ENCODE measurements at places on chromosomes 6 and 20.

DNA sequence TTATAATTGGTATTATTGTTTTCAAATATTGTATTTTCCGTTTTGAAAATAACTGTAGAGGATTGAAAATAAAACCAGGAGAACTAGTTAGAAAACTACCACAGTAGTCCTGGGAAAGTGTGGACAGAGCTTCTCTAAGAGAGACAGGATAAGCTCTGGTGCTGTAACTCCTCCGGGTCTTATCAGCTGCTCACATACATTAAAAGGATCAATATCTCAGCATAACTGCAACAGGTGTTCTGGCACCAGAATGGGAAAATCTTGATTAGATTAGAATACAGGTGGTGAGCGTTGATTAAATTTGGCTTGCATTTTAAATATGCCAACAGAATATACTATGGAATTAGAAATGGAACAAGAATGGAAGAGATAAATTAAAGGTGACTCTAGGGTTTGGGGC, 1138.9 kb upstream of the ADGRB3 start:
- no peak for DNase-seq

DNA sequence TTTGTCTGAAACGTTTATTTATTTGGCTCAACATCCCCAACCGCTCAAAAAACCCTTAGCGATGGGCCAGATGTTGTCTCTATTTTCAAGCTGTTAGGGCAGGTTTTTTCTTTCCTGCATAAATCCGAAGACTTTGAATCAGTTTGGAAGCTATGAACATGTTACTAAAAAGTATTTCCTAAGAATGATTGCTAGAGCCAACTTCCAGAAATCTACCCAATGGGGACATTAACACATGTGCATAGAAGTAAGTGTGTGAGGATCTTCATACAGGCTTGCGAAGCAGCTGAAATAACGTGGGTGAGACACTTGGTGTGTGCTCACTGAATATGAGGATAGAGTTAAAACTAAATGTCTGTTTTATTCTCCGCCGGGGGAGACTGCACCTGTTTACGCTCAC, 106.8 kb downstream of the BCAS1 start:
- no peak for DNase-seq

- DNase-seq = no peak
These were observed 160.9 kb downstream of the FRK start for GRCh38 chr6:115899730-115900282.

GRCh38 chr6:161181121-161181520, 92.7 kb downstream of the AGPAT4 start:
- no peak for DNase-seq

GRCh38 chr20:63705232-63706026, 2.3 kb downstream of the ARFRP1 start:
- DNase-seq = no peak

- no peak for DNase-seq
These were observed 15.4 kb downstream of the RPS6KA2 start for GRCh38 chr6:166611631-166612030.

DNA sequence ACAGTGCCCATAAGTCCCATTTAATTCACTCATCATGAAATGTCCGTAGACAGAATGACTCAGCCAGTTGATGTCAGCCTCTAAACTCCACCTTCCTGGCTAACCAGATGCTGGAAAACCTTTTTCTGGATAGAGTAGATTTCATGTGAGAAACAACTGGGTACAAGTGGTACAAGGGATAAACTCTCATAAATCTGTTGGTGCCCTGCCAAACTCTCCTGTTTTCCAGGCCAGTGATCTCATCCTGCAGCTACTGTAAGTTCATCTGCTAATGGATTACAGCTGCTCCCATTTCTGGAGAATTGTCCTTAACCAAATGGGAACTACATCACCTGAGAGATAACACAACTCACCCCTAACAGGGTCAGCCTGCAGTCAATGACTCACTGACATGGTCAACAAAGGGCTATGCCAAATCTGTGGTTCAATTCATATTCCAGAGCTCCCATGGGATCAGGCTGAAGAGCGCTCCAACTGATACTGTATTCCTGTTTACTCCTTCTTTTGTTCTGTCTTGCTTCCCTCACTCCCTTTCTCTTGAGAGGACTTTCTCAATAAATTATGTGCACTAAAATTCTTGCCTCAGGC, 210.1 kb upstream of the HDDC2 start:
- DNase-seq = no peak

- DNase-seq = no peak
These were observed 111.3 kb downstream of the SIM1 start for GRCh38 chr6:100353276-100354015.

- no peak for DNase-seq
These were observed 38.6 kb upstream of the PCMTD2 start for GRCh38 chr20:64216910-64217309.

DNA sequence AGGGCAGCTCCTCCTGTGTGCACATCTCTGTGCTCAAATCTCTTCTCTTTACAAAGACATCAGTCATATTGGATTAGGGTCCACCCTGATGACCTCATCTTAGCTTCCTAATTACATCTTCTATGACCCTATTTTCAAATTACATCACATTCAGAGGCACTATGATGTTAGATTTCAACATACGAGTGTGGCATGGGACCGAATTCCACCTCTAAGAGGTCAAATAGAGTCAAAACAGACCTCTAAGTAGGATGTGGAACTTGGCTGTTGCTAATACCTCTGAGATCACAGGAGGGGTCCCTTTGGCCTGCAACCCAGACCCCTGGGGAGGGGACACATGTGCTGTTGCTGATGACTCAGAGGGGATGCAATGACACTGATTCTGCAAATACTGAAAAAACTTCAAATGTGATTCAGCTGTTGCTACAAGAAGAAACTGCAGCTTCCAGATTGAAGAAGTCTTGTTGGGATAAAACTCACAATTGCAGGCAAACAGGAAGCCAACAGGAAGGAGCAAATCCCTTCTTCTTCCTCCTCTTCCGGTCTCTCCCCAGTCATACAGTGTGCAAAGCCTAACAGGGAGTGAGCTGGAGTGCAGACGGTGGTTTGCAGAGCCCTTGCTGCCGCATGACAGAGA, 216.2 kb downstream of the MYLK4 start:
- DNase-seq = no peak

GRCh38 chr6:44386929-44387345, 569 bp upstream of the CDC5L start:
- DNase-seq = no peak

GRCh38 chr6:93389192-93389591, 30.2 kb downstream of the EPHA7 start:
- DNase-seq = no peak

- DNase-seq = no peak
These were observed 44.1 kb downstream of the NUP153 start for GRCh38 chr6:17662585-17662984.

DNA sequence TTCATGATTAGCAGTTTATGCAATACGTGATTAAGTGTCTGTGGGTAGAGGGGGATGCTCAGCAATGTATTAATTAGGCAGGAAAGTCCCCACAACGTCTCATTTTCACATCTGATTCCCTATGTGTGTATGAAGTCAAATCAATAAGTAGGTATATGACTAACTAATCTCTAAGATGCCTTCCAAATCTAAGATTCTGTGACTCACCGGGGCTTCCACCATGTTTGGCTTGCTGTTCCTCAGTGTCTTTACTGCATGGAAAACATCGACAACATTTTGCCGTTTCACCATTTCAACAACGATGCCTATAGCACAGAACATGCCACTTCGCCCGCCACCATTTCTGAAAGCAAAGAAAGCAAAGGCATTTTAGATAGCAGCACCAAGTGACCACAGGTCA, 72.0 kb upstream of the THEMIS start:
- no peak for DNase-seq

GRCh38 chr6:15250187-15251168, 4.6 kb downstream of the JARID2 start:
- DNase-seq = no peak

DNA sequence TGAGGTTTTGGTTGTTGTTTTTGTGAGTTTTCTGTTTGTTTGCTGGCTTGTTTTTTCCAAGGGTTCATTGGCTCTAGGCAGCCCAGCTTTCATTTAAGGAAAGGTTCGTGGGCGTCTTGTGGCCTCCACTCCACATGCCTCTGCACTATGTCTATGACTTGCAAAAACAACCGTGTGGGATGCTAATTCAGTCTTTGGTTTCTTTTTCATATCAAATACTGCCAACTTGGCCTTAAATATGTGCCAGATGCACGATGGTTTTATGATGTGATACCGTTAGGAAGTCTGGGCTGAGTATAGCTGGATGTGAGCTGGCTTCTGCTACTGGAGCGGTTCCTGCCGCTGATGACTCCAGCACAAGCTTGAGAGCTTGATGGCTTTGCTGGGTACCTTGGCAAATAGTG, 96.3 kb downstream of the BMP2 start:
- no peak for DNase-seq

GRCh38 chr6:118896339-118897136, 2.6 kb downstream of the ASF1A start:
- no peak for DNase-seq

DNA sequence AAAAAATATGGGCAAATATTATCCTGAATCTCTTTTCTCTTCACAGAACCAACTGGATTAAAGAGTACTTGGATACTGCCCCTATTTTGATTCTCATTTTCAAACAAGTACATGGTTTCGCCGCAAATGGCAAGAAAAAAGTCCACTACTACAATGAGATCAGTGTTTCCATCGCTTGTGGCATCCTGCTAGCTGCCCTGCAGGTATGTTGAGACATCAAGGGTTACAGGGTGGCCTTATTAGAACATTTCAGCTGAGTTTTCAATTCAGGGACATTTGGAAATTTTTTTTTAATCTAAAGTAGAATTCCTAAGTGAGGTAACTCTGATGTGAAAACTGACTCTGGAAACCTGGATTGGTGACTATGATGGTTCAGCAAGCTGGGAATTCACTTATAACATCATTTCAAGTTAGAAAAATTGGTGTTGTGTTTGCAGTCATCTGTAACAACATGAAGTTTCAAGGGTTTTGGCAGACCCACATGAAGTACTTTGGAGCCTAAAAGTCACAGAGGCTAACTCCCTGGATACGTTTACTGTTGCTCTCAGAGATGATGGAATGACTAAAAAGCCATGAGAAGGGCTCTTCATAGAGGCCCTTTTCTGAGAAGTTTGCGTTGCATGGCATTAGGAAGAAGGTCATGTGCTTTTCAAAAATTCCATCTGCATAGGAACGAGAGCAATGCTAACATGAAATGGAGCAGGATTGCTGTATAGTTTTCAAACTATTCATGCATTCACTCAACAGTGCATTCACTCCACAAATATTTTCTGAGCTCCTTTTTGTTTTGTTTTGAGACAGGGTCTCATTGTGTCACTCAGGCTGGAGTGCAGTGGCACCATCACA, 25.5 kb downstream of the IYD start:
- no peak for DNase-seq

DNA sequence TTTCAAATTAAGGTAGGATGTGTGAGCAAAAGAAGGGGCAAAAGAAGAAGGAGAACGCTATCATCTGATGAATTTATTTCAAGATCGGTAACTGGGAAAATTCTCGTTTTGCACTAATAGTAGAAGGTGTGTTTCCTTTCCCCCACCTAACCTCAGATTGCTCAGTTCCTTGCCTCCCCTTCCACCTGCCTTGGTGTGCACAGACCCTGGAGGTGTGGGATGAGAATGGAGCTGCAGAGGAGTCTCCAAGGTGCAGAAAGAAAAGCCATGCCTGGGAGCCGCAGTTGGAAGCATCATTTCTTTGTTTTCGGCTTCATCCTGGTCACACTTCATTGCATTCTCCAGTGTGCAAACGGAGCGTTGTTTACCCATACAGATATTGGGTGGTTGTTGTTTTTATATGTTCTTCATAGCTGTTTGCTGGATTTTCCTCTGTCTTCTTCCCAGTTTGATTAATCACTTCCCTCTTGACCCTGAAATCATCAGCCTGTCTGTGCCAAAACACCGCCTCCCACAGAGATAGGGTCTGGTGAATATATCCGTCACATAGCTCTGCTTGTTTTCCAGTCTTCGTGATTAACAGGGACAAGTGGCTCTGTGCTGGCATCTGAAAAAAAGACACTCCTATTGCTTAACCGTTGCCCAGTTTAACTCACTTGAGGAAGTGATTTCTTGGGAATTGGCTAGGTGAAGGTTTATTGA, 40.2 kb upstream of the NEDD9 start:
- no peak for DNase-seq

DNA sequence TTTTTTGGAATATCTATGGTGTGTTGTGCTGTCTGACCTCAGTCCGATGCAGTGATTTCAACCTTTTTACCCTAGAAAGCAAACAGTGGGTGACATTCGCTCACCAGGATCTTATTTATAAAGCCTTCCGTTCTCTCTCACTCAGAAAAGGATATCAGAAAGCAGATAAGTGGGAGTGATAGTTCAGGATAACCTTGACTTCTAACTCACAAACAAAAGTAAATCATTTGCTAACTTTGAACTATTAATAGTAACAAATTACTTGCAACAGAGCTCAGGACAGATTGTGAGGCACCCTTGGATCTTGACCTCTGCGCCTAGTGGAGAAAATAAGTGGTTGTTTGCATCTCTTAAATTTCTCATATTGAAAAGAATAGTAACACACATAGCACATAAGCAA, 637.1 kb upstream of the CITED2 start:
- no peak for DNase-seq

GRCh38 chr20:25317351-25318075, 69.6 kb downstream of the PYGB start:
- DNase-seq = no peak

DNA sequence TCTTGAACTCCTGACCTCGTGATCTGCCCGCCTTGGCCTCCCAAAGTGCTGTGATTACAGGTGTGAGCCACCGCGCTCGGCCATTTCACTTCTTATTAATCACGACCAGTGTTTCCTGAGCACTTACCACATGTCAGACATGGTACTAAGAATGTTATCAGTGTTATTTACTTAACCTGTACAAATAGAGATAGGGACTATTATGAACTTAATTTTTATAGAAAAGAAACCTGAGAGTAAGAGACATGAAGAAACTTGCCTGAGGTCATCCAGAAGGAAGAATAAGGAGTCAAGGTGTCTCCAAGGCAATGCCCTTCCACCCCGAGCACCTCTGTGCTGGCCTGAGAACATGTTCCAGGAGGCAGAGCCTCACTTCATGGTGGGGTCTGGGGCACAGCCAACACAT, 29.3 kb upstream of the EZR start:
- DNase-seq = no peak

DNA sequence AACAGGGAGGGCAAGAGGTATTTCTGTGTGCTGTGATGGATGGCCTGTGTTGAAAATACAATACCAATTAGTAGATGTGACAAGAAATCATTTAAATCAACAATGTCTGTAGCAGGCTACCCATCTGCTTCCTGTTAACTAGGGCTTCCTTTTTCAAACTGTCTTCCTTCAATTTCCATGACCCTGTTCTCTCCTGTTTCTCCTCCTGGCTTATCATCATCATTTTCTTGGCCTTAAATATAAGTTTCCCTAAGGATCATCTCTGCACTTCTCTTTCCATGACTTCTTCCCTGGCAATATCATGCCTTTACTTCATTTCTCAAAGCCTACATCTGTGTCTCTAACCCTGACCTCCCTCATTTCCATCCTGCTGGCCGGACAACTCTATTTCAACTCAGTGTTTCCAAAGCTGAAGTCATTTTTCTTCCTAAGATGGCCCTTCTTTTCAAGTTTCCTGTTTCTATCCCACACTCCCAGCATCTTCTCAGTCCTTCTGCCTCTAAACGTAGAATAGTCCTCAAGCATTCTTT, 18.2 kb downstream of the ZC2HC1B start:
- DNase-seq = no peak

- no peak for DNase-seq
These were observed 150.4 kb downstream of the BTBD3 start for GRCh38 chr20:12068121-12068520.

- DNase-seq = no peak
These were observed 86.2 kb upstream of the BEND6 start for GRCh38 chr6:56868687-56869086.

Data from stimulated activated CD4-positive, alpha-beta T cell treated with anti-CD3 and anti-CD28 coated beads, Interleukin-12 subunit alpha, Interleukin-12 subunit beta, amount 100 ng/mL, for 48 hours (primary cell).